ENCODE measurements at places on chromosomes 16 and 17.

DNA sequence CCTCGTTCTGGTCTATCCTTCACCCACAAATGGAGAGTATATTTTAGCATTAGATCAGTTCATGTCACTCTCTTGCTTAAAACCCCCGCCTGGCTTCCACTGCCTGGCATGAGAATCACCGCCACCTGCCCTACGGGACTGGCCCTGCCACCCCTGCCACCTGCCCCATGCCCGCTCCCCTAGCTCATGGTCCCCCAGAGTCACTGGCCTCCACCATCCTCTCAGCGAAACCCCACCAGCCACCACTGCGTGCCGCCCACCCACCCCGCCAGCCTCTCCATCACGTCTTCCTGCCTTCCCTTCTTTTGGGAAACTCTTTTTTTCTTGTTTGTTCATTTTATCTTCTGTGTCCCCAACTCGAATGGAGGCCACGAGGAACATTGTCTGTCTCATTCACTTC, 982 bp upstream of the ENPP7 start:
- DNase-seq: no peak

- no peak for DNase-seq
These were observed 22.1 kb downstream of the NT5M start for GRCh38 chr17:17325228-17325627.

DNA sequence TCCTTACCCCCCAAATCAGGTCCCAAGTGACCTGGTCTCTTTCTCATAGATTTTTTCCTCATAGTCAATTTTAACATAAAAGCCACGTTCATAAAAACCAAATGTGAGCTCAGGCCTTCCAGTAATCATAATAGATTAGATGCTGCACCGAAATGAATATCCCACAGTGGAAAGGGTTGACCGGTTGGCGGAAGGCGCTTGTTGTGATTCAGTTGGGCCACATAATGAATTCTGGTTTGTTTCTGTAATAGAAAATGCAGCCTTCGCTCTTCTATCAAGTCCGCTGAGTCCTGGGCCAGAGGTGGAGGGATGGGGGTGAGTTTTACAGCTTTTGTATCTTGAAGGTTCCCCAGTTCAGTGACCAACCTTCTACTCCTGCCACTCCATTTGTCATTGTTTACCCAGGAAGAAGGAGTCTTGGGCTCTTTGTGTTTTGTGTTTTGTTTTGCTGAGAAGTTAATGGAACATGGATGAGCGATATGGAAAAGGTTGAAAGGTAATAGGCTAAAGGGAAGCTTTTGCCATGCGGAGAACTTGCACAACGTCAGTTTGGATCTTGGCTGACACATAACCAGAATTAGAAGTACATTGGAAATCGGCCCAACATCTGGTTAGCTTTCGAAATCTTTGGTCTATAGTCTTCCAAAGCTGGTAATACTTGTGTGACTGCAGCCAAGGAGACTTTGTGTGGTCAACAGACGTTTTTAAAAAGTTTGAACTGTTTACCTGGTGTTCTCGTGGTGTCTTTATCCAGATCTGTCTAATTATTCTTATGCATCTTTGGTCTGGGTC, 89.5 kb downstream of the CLEC16A start:
- DNase-seq: no peak

GRCh38 chr16:82848013-82848412, 221.2 kb downstream of the CDH13 start:
- no peak for DNase-seq

- no peak for DNase-seq
These were observed 23.3 kb upstream of the CCL1 start for GRCh38 chr17:34386343-34386696.

GRCh38 chr17:56929362-56929969, 15.6 kb upstream of the TRIM25 start:
- no peak for DNase-seq

DNA sequence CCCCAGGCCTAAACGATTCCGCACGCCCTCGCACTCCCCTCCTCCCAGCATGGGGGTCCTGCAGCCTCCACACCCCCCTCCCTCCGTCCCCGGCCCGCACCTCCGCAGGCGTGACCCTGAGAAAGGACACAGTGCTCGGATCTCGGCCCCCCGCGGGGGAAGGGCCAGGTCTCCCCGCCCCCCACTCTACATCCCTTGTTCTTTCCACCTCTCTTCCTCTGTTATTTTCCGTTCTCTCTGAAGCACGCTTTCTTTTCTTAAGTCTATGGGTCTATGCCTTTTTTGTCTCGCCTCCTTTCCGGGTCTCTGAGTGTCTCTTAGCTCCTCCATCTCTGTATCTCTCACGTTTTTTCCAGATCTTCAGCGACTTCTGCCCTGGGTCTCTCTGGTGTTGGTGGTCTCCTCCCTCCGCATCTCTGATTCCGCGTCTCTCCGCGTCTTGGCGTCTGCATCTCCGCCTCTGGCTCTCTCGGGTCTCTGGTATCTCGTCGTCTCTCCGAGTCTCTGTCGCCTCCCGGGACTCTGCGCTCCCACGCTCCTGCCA, 2.1 kb upstream of the HES7 start:
- DNase-seq: no peak

DNA sequence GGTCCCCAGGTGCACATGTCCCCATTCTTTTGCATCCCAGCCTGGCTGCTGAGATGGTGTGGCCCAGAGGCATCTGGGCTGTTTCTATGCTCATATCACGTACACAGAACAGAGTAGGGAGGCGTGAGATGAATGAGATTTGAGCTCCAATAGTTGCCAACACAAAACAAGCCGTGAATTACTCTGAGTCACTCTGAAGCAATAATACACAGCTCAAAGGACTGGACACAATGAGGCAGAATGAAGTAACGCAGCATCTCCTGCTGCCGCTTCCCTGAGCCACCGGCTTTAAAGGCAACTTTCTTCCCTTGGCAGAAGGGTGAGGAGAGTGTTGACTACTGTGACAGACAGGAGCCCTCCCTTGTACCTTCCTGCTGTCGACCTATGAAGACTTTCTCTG, 33.9 kb upstream of the CLEC18B start:
- no peak for DNase-seq

DNA sequence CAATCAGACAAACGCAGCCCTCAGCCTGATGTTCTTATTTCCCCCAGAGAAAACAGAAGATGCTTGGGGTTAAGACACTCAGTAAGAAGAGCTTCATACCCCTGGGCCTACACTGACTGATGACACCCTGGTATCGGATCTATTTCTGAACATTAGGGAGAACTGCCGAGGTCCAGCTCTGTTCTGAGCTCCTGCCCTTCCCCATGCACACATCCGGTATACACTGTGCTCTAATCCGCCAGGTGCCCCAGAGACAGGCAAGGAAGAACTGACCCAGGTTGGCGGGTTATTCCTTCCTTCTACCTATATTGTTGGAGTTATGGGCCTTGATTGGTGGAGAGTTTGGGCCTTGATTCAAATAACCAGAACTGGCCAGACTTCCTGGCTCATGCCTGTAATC, 58.0 kb upstream of the TEKT3 start:
- DNase-seq: no peak

- DNase-seq: no peak
These were observed 22.2 kb downstream of the HLF start for GRCh38 chr17:55286681-55287589.

DNA sequence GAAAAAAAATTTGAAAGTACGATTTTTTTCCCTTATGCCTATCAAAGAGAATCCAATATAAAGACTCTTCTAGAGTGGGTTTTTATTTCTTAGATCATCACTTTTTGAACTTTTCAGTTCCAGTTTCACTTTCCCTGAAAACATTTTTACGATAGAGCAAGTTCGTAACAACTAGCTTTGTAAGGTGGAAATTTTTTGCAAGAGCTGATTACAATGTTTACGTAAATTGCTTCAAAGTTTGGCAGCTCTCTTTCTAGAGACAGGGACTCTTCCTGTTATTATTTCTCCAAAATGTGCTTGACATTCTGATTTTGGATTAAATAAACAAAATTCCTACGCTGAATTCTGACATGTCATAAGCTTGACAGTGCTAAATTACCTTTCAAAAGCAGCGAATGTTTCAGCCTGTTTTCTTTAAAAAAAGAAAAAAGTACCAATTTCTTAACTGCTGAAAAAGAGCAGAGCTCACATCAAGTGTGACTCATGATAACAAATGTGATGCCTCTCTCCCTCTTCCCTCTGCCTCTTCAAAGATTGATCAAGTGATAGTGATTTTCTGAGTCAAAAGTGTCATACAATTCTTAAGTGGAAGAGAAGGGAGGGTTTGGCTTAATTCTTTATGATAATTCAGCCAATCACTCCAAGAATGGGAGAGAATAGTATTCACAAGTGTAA, 175.2 kb downstream of the KCNJ2 start:
- DNase-seq: no peak

- no peak for DNase-seq
These were observed 27.3 kb downstream of the CENPV start for GRCh38 chr17:16325964-16326363.

GRCh38 chr17:41864498-41864835, 756 bp downstream of the KLHL11 start:
- DNase-seq: no peak

- DNase-seq: no peak
These were observed 841 bp upstream of the NDRG4 start for GRCh38 chr16:58499092-58499511.
